ENCODE measurements at places on chromosomes 4 and X.

GRCh38 chr4:126752126-126752525 lies 880.6 kb upstream of the INTU start:
- no peak for DNase-seq

- DNase-seq: no peak
These were observed 13.7 kb upstream of the KLHL5 start for GRCh38 chr4:39048311-39048710.

DNA sequence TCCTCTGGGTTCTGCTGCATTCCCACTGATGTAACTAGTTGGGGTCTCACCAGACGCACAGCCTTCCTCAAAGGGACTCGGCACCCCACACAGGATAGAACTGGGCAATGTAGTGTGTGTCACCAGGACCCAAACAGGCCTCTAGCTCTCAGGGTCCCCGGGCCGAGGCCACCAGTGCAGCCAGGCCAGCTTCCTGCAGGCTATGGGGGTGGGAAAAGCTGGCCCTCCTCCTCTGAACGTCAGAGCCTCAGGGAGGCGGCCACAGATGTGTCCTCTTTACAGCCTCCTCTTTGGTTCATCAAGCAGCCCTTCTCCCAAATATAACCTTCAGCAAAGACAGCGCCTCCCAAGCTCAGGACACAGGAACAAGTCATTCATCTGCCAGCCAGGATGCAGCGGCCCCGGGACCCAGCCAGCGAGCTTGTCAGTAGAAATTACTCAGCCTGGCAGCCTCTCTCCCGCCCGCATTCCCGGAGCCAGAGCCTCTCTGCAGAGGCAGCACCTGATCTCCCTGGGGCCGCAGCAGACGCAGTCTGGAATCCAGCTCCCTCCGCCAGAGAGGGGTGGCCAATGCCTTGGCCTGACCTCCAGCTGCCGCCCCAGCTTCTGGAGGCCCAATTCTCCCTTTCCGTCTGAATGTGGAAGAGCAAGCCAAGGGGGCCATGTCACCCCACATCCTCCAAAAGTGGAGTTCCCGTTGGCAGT lies 288.5 kb downstream of the FBXW7 start:
- DNase-seq: no peak

DNA sequence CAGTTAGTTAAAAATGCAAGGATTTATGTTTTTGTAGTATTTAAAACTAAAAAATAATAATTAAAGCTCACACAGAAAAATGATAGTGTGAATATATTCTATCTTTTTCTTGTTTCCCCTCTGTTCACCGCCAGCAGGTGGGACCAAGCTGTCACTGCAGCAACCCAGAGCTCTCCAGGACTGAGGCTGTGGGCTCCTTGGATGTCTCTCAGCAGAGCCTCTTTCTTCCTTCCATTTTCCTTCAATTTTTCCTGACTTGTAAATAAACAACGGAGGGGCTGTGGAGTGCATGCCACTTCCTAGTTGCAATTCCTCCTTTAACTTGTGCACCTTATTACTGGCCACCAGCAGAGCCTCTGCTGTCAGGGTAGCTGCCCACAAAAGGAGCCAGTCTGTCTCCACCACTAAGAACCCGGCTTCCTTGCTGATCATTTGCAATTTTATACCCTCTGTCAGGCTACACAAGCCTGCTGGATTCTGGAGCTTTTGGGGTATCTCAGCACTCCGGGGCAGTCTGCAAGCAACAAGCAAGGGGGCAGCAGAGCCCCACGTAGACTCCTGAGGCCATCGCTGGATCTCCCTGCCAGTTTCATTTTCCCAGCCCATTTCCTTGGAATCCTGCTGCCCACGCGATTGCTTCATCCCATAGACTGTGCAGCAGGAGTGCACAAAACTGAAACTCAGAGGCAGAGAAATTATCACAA lies 1467.4 kb downstream of the C4orf33 start:
- DNase-seq: no peak

DNA sequence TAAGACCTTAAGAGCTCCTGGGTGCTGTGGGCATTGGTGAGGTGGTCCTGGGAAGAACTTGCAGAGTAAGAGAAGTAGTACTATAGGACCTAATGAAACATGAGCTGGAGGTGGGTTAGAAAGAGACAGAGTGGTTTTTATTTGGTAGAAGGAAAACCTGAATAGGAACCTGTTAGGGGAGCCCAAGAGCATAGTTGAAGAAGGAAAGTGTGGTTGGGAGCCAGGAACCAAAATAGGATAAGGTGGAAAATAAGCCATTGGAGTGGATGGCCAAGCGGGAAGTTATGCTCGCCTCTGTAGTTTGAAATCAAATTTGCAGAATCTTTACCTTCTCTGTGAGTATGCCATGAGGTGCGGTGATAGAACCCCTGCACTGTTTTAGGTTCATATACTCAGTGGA lies 26.7 kb downstream of the GAB1 start:
- peak; percentile 64 for DNase-seq

GRCh38 chr4:151962138-151962823 lies 201.5 kb upstream of the GATB start:
- DNase-seq: no peak

DNA sequence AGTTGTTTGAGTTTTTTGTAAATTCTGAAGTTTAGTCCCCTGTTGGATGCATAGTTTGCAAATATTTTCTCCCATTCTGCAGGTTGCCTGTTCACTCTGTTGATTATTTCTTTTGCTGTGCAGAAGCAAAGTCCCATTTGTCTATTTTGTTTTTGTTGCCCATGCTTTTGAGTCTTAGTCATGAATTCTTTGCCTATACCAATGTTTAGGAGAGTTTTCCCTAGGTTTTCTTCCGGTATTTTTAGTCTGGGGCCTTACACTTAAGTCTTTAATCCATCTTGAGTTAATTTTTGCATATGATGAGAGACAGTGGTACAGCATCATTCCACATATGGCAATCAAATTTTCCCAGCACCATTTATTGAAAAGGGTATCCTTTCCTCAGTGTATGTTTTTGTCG lies 405.8 kb upstream of the RPS6KA3 start:
- DNase-seq: no peak

- no peak for DNase-seq
These were observed 1.3 kb upstream of the PCYT1B start for GRCh38 chrX:24648495-24648894.

- no peak for DNase-seq
These were observed 22.4 kb upstream of the MGST2 start for GRCh38 chr4:139643042-139643895.

DNA sequence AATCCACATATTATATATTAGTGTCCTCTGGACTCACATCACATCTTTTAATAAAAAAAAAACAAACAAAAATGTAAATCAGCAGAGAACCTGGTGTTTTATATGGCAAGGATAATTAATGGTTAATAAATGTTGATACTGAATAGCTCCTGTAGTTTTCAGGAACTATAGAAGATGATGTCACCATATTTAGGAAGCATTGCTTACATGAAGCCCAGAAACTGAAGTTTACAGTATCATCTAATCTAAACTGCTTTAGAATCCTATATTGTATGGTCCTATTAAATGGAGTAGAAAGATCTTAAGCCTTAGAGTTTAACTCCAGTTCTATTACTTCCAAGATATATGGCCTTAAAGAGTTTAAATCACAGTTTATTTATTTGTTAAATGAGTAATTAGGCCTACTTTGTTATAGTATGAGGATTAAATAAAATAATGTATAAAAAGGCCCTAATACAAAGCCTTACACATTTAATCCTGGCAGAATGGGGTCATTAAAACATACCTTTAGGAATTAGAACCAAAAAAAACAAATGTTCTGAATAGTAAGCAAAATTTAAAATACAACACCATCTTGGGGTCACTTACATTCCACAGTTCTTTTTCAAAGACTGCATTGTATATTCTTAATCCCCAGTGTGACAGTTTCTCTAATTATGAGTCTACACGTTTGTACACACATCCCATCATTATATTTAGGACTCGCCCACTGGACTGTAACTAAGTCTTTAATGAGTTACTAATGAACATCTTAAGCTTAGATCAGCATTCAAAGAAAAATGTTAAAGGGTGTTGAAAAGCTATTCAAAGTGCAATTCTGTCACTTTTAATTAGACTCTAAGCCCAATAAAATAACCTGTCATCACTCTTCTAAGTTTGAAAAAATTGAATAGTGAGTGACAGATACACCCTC lies 305.9 kb downstream of the ADGRL3 start:
- no peak for DNase-seq

- DNase-seq: no peak
These were observed 72.3 kb upstream of the ADGRG2 start for GRCh38 chrX:19194285-19195242.

GRCh38 chr4:8735236-8736089 lies 136.2 kb downstream of the HMX1 start:
- DNase-seq: no peak

- no peak for DNase-seq
These were observed 2.2 kb downstream of the MAMLD1 start for GRCh38 chrX:150365051-150365989.

GRCh38 chrX:115972717-115973116 lies 197.8 kb upstream of the AGTR2 start:
- DNase-seq: no peak

DNA sequence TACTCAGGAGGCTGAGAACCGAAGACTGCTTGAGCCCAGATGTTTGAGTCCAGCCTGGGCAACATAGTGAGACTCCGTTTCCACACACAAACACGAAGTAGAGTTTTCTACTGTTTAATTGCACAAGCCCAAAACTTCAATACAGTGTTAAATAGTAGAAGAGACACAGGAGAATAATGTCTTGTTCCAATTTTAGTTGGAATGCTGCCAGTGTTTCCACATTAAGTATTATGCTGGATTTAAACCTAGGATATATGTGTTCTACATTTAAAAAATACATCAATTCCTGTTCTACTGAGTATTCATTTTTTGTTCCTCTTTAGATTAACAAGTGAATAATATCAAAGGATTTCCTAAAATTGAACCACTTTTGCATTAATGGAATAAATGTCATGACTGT lies 91.3 kb downstream of the LCORL start:
- no peak for DNase-seq

DNA sequence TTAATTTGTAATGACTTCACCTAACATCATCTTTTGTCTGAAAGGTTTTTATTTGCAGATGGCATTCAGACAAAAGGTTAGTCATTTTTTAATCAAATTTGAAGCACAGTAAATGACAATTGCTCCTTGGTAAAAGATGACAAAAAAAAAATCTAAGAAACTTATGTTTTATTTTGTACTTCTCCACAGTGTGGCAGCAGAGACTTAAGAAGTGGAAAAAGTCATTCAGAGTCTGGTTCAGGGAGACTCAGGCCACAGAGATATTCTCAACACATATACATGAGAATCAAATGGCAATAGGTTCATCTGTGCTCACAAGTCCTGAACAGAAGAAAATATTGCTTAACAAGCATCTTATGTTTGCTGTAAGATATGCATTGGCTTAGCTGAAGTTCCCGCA lies 436.2 kb downstream of the KCNIP4 start:
- peak; percentile 51 for DNase-seq

DNA sequence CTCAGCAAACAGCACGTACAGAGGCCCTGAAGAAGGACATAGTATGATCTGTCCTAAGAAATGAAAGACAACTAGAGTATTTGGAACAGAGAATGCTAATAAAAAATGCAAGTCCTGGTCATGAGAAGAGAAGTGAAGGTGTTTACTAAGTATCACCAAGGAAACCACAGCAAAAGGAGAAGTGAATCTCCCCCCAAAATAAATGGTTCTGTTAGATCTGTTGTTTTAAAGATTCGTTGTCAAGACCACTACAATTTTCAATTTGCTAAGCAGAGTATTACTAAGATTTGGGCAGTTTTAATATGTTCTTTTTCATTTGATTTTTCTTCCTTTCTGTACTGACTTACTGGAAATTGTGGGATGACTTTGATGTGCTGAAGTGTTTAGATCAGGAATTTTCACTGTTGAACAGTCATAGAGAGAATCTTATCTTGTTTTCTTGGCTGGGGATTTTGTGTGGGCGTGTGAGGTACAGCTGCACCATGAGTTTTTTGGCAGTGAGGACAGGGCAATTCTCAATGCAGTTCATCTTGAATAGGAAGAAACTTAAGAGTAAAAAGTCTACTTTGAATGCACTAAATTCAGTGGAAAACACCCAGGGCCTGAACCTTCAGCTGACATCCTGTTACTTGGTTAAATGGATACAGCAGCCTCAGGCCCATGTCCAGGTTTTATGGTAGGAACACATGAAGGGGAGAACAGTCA lies 132.2 kb downstream of the STIM2 start:
- DNase-seq: no peak

GRCh38 chr4:168758351-168758876 lies 251.6 kb downstream of the CBR4 start:
- DNase-seq: no peak

DNA sequence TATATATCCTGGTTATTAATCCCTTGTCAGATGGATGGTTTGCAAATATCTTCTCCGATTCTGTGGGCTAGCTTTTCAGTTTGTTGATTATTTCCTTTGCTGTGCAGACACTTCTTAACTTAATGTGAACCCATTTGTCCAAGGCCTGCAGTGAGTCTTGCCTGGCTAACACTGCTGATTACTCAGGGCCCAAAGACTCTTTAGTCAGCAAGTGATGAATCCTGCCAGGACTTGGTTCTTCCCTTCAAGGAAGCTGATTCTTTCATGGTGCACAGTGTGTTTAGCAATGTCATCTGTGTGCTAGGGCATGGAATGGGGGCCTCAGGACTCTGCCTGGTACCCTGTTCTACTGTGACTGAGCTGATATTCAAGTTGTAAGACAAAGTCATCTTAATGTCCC lies 81.8 kb upstream of the TEX13A start:
- DNase-seq: no peak

GRCh38 chrX:4762196-4762595 lies 1048.7 kb upstream of the PRKX start:
- DNase-seq: no peak

GRCh38 chrX:17617806-17618205 lies 119.5 kb upstream of the SCML1 start:
- no peak for DNase-seq

GRCh38 chr4:90146306-90146705 lies 19.1 kb downstream of the CCSER1 start:
- DNase-seq: no peak

DNA sequence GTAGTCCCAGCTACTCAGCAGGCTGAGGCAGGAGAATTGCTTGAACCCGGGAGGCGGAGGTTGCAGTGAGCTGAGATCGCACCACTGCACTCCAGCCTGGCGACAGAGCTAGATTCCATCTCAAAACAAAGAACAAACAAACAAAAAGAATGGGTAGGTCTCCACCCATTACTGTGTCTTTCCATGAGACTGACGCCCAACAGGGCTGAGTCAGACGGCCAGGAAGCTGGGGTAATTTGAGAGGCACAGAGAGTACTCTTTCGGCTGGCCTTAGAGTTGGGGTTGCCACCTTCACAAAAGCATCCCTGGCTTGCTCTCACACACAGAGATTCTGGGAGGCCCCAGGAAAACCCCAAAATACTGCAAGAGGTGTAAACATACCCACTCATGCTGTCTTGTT lies 72.0 kb upstream of the DHRSX start:
- DNase-seq: no peak

GRCh38 chrX:57573754-57574153 lies 18.1 kb upstream of the ZXDB start:
- peak; percentile 34 for DNase-seq

- no peak for DNase-seq
These were observed 349.9 kb downstream of the FBXW7 start for GRCh38 chr4:152185786-152186550.

Measured in T47D (cell line).